Placental epithelial cell (primary cell): ENCODE measurements at places on chromosomes 12 and 14. TPM values are rescaled to one million over a fixed set of nuclear protein-coding genes. Genes with fewer than 3 reads are reported as not detected.

GUCY2C gene
- total RNA-seq = 0.11 TPM in 1 of 2 replicates, not detected in the other

SVOP gene
- total RNA-seq = not detected in 2 replicates

TAS2R42 gene
- not detected in 2 replicates for total RNA-seq

DHRS2 gene
- total RNA-seq = 82.9 and 146 TPM in 2 replicates

DMAC2L gene
- 4.0 and 7.9 TPM in 2 replicates for total RNA-seq

CPSF2 gene
- 22.4 and 37.2 TPM in 2 replicates for total RNA-seq

AVPR1A gene
- 0.33 and 0.39 TPM in 2 replicates for total RNA-seq

TMEM179 gene
- total RNA-seq = not detected in 2 replicates

OTX2 gene
- total RNA-seq = not detected in 2 replicates

TBX3 gene
- 1.2 and 2.1 TPM in 2 replicates for total RNA-seq

KRT75 gene
- total RNA-seq = not detected in 2 replicates

VPS29 gene
- 40.4 and 60.0 TPM in 2 replicates for total RNA-seq

LRTM2 gene
- total RNA-seq = 0.11 TPM in 1 of 2 replicates, not detected in the other

HCAR3 gene
- total RNA-seq = not detected in 2 replicates

TBX5 gene
- total RNA-seq = not detected in 2 replicates

KLRC3 gene
- total RNA-seq = 0.33 and 1.2 TPM in 2 replicates

CFAP54 gene
- under 0.01 and 0.43 TPM in 2 replicates for total RNA-seq

ADAM21 gene
- total RNA-seq = under 0.01 and 0.43 TPM in 2 replicates

GPR137C gene
- total RNA-seq = 0.39 and 0.98 TPM in 2 replicates

PLD4 gene
- under 0.01 and 0.65 TPM in 2 replicates for total RNA-seq

SERPINA6 gene
- total RNA-seq = not detected in 2 replicates

KCNJ8 gene
- total RNA-seq = not detected in 2 replicates

ADSS1 gene
- 0.33 and 5.9 TPM in 2 replicates for total RNA-seq

ZFHX2 gene
- total RNA-seq = 0.39 TPM in 1 of 2 replicates, not detected in the other

TDRD9 gene
- total RNA-seq = 6.5 and 6.7 TPM in 2 replicates

LUM gene
- 282 and 1,471 TPM in 2 replicates for total RNA-seq

HRK gene
- total RNA-seq = 0.11 TPM in 1 of 2 replicates, not detected in the other

ART4 gene
- 86.0 and 203 TPM in 2 replicates for total RNA-seq

ENDOU gene
- total RNA-seq = 1.8 and 9.8 TPM in 2 replicates

KLHL42 gene
- total RNA-seq = 26.7 and 31.0 TPM in 2 replicates

NFE2 gene
- total RNA-seq = under 0.01 and 0.22 TPM in 2 replicates

DIO3 gene
- 2.4 and 2.6 TPM in 2 replicates for total RNA-seq

TGM1 gene
- 33.4 and 35.4 TPM in 2 replicates for total RNA-seq

KRT77 gene
- not detected in 2 replicates for total RNA-seq

NGB gene
- total RNA-seq = not detected in 2 replicates

MYF5 gene
- total RNA-seq = not detected in 2 replicates

MMP19 gene
- total RNA-seq = 4.7 and 4.9 TPM in 2 replicates

HCAR1 gene
- under 0.01 and 0.11 TPM in 2 replicates for total RNA-seq

DNAJC22 gene
- under 0.01 and 0.79 TPM in 2 replicates for total RNA-seq

IRAK3 gene
- total RNA-seq = 0.22 and 1.2 TPM in 2 replicates

GLIPR1L1 gene
- total RNA-seq = 0.79 TPM in 1 of 2 replicates, not detected in the other

LGR5 gene
- 4.4 and 7.5 TPM in 2 replicates for total RNA-seq

TMEM132D gene
- total RNA-seq = not detected in 2 replicates

RFX4 gene
- total RNA-seq = not detected in 2 replicates

CEBPE gene
- total RNA-seq = not detected in 2 replicates

EFCAB11 gene
- total RNA-seq = 8.2 and 8.8 TPM in 2 replicates

CCDC91 gene
- 20.7 and 21.6 TPM in 2 replicates for total RNA-seq

HOXC4 gene
- 0.43 and 2.0 TPM in 2 replicates for total RNA-seq

TSHR gene
- 0.22 and 1.2 TPM in 2 replicates for total RNA-seq

SCN8A gene
- 0.11 and 0.39 TPM in 2 replicates for total RNA-seq

SERPINA12 gene
- not detected in 2 replicates for total RNA-seq
